NCI-H1092 (cell line): ENCODE measurements at places on chromosomes 2 and 18.

DNA sequence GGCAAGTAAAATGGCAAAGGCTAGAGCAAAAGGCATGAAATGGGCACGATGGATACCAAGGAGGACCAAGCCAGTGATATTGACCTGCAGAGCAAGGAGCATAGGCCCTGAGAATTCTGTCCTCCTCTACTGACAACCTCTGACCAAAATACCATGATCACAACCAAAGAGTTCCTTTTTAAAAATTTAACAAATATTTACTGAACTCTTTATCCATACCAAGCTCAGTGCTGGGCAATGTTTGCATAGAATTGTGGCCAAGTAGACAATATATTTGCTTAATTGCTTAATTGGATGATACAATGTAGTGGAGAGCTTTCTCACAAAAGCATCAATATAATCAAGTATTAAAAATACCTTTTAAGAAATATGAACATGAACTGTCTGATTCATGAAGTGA, 265.7 kb downstream of the ICOS start:
- DNase-seq: no peak

DNA sequence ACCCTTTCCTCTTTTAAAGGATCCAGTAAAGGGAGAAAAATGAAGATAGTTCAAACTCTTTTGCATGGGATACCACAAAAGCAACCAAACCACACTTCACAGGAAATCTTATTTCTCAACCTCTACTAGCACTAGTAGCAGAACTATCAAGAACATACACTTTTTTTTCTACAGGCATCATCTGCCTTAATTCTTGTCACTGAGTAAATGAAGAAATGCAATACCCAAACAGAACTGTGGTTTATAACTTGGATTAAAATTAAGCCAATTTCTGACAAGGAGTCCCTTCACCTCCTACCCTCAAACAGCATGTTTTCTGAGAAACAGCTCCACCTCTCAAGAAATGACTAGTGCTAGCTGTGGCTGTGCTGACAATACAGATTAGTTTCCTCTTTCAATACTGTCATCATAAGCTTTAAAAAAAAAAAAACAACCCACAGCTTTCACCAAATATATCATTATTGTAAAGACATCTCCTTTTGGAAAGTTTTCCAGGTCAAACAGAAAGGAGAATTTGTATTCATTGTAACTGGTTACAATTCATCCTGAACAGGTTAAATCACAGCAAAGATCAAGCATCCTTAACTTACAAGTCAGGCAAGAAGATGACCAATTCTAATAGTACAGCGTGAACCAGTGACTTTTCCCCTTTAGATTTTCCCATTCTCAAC, 44.4 kb downstream of the PTPN2 start:
- no peak for DNase-seq

DNA sequence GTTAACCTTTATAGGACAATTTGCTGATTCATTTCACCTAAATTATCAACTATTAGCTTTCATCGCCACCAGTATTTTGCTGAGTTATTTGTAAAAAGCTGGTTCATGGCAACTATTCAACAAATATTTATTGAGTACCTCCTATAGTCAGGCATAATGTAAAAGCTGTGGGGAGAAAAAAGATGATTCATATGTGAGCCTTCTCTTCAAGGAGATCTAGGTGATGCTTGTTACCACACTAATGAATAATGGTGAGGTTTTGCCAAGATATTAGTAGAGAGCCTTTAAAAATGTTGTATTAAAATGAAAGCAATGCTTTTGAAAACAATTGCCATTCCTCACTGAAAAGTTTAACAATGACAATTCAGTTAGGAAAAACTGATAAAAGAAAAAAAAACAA, 187.8 kb downstream of the ANKRD44 start:
- no peak for DNase-seq

DNA sequence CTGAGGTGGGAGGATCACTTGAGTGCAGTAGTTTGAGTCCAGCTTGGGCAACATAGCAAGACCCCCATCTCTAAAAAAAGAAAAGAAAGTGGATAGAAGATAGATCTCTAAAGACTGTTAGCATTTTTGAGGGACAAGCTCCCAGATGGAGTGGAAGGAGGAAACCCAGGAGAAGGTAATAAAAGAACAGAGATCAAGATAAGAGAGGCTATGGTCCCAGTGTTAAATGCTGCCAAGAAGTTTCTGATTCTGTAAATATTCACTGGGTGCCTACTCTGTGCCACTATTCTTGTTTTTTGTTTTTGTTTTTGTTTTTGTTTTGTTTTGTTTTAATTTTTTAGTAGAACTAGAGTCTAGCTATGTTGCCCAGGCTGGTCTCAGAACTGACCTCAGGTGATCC, 26.2 kb downstream of the FZD5 start:
- no peak for DNase-seq

DNA sequence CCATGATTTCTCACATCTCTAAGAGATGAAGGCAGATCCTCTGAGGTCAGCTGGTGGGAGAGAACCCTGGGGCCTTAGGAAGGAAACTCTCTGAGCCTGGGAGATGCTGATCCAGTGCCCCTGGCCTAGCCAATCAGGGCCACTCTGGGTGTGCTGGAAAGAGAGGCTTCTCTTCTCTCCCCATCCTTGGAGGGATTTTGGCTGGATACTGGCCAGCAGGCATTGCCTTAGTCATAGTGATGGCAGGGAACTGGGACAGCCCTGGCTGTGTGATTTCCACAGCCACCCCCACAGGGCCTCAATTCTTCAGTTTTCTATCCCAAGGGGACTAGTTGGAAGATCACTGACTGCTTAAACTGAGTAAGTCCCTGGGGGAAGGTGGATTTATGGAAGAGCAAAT, 26.6 kb upstream of the PLB1 start:
- no peak for DNase-seq

DNA sequence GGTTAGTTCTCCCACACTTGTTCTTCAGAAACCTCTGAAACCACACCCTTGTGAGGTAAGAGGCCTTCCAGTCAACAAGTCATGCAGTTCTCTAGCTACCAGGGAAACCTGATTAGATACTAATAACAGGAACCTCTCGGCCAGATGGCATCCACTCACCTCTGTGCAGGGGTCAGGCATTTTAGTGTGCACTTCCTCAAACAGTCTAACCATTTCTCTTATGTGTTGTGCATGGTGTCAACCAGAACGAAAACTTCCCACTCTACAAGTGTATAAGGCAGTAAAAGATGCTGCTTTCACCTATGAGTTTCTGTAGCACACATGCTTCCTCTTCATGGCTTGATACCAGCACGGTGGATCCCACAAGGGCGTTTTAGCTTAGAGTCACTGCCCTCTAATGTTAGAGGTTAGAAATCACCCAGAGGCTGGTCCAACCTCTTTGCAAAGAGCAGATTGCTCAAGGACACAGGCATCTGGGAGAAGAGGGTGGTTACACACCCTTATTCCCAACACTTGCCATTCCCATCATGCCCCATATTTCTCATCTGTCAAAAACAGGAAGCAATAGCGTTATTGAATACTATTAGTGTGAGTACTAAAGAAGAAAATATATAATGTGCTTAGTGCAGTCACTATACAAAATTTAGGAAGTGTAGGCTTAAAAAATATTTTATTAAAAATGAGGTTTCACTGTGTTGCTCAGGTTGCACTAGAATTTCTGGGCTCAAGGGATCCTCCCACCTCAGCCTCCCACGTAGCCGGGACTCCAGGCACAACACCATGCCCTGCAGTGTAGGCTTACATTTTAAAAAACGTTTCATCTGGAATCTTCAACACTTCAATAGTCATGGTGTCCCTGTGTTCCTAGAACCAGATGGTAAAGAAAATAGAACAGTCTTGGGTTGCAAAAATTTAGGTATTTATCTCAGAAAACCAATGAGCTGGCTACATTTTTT, 34.5 kb upstream of the RAB31 start:
- no peak for DNase-seq

DNA sequence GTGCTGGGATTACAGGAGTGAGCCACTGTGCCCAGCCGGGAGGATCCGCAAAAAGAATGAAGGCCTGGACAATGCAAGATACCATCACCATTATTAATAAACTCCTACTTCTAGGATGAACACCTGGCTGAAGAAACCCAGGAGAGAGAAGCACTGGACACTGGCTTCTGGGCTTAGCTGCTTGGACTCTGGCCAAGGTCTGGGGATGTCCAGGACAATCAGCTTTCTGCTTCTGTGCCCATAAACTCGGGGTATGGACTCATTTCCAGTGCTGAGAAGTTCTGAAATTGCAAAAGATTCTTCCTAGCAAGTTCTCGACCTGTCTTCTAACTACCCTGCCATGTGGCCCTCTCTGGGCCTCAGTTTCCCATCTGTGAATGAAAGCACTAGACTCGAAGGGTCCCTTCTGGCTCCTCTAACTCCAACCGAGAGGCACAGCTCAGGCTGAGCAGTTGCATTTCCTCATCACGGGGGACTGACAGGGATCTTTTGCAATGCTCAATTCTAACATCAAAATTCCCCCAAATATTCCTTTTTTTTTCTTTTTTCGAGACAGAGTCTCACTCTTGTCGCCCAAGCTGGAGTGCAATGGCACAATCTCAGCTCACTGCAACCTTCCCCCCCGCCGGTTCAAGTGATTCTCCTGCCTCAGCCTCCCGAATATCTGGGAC, 2.4 kb upstream of the SH2D6 start:
- no peak for DNase-seq

GRCh38 chr2:217632043-217632442, 370.8 kb downstream of the TNS1 start:
- no peak for DNase-seq

- no peak for DNase-seq
These were observed 14.5 kb upstream of the MAT2A start for GRCh38 chr2:85524336-85524908.

DNA sequence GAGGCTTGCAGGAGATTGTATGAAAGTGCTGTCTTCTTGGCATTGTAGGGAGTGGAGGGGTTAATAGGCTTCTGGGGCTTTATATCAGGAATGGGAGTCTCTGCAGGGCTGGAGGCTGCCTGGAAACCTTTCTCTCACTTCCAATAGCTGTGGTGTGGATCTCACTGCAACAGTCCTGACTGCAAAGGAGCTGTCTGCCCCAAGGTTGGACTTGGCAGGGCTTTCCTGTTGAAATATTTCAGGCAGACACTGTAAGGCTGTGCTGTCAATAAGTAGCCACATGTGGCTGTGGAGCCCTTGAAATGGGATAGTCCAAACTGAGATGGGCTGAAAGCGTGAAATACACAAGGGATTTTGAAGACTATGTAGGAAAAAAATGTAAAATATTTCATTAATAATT, 399.1 kb upstream of the SPRED2 start:
- no peak for DNase-seq

DNA sequence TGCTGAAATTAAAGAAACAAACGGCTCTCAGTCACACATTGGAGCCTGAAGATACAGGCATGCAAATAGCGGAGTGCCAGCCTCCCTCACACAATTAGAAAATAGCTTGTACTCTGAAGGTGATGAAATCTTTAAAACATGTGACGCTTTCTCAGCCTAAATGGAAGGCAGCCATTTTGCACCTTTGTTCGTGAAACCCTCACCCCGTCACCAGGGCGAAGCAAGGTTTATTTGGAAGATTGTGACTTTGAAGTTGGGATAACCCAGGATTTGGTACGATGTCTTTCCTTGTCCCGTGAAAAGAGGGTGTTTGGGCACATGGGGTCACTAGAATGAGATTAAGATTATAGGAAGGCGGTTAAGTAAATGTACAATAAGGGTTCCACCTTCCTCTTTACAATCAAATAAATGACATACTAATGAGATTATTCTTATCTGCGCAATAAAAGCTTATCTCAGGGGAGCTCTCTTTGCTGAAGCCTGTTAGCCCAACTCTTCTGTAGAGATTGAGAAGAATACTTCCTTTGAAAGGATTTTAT, 4.2 kb downstream of the SH3BP4 start:
- no peak for DNase-seq

DNA sequence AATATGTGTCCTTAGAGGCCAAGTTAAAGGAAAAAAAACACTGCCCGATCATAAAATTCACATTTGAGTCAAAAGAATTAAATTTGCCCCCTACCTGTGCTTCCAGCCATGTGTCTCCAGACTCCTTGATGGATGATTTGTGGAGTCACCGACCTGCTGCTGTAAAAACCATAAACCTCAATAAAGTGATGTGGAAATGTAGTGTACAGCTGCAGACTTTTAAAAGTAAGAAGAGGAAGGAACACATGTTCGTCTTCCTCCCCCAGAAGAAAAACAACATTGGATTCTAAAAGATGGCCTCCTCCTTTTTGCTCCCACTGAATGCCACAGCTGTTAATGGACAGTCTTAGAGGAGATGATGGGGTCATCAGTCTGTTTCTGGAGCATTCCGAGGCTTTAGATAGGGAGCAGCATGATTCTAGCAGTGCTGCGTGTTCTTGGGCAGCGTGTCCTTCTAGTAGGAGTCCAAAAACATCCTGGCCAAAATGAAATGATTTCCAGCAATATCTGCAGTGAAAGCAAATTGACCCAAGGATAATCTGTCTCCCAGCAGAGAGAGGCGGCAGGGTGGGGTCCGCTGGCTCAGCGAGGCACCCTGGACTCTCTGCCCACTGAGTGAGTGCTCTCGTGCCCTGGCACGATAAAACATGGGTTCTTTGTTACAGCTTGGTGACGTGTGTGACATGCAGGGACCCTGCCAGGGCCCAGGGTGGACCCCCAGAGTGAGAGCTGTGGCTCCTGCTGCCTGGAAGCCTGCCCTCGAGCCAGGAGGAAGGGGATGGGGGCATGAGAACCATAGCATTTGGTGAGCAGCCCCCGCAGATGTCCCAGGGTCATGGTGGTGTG, 196.1 kb downstream of the FAM210A start:
- DNase-seq: no peak

DNA sequence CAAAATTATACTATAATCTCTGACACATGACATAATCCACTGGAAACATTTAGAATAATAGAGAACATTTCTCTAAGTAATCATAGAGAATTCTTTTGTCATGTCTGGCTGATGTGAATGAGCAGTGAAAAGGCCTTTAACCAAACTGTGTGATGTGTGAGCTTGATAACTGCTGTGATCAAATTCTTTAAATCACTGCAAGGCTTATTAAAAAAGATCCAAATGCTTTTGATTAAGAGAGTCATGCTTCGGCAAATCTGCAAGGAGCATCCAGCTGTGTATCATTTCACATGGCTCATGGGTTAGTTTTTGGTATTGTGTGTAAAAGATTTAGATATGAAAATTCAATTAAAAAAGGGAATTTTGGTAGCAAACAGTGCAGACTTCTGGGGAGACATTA, 58.6 kb upstream of the TFPI start:
- no peak for DNase-seq
